ENCODE measurements at places on chromosomes 16 and 17.

DNA sequence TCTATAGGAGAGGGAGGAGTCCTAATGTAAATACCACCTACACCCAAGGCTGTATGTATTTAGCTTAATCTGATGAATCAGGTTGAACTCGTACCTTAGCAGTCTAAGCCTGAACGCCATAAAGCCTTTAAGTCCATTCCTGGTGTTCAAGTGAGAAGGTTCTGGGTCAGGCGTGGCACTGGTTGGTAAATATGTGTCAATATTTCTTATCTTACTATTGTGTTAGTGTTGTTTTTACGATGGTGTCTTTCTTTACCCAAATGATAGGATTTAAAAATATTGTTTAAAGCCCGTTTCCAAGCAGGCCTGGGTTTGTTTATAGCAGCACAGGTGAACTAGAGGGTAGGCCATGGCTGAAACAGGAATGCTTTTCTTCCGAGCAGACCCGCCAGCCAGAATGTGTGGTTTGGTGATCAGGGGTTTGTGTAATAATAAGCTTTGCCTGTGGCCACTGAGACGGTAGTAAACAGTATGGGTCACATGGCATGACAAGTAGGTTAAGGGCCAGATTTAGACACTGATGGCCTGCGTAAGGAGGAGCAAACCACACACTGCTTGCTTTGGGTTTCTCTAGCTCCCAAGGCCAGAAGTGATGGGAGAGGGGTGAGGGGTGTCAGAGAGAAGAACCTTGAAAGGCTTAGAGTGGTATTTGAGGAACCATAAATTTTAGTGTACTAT lies 3.3 kb downstream of the TMEM94 start:
- DNase-seq: no peak

GRCh38 chr17:31074772-31075555 lies 19.8 kb upstream of the NF1 start:
- DNase-seq: no peak

- DNase-seq: no peak
Measured at GRCh38 chr17:18339933-18340332, 23.4 kb downstream of the SHMT1 start.

DNA sequence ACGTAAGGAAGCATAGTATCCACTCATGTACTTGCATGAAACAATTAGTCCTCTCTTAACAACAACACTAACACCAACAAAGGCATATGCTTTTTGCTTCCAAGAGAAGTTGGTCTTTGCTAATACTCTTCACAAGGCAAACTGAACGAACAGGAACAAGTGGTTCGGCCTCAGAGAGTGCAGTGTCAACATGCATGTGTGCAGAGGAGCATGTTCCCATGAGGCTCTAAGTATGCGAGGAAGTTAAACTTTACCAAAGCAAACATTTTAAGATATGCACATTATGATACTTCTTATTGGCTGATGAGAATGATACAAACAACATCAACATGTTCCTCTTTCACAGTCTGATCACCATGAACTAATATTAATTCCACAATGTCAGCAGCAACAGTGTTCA lies 285.3 kb upstream of the IRX5 start:
- DNase-seq: no peak

DNA sequence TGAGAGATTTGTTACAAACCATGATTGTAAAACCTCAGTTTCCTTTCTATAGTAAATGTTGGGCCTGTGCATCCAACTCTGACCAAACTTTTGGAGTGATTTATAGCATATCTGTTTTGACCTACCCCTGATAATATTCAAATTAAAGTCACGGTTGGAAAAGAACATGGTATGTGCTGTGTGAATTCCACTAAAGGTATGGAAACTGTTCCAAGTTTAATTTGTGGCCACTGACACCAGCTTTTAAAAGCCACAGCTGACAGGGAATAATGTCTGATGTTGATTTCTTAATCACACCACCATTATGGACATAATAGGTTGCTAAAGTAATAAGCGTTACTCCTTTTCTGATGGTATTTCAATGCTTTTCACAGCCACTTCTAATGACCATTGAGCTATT lies 1215.9 kb downstream of the CDH8 start:
- DNase-seq: no peak

GRCh38 chr17:83145358-83145738 lies 65.9 kb downstream of the METRNL start:
- DNase-seq: no peak

- no peak for DNase-seq
Measured at GRCh38 chr17:16875662-16876061, 96.3 kb downstream of the TNFRSF13B start.

- no peak for DNase-seq
Measured at GRCh38 chr16:75506574-75506973, 11.3 kb upstream of the CHST6 start.

- DNase-seq: no peak
Measured at GRCh38 chr17:42334677-42335076, 46.4 kb downstream of the STAT5A start.

- no peak for DNase-seq
Measured at GRCh38 chr17:3944485-3945388, 19.5 kb downstream of the ATP2A3 start.

GRCh38 chr16:31071861-31072260 lies 2.2 kb downstream of the ZNF668 start:
- no peak for DNase-seq

GRCh38 chr16:48864055-48864454 lies 254.1 kb upstream of the N4BP1 start:
- DNase-seq: no peak

DNA sequence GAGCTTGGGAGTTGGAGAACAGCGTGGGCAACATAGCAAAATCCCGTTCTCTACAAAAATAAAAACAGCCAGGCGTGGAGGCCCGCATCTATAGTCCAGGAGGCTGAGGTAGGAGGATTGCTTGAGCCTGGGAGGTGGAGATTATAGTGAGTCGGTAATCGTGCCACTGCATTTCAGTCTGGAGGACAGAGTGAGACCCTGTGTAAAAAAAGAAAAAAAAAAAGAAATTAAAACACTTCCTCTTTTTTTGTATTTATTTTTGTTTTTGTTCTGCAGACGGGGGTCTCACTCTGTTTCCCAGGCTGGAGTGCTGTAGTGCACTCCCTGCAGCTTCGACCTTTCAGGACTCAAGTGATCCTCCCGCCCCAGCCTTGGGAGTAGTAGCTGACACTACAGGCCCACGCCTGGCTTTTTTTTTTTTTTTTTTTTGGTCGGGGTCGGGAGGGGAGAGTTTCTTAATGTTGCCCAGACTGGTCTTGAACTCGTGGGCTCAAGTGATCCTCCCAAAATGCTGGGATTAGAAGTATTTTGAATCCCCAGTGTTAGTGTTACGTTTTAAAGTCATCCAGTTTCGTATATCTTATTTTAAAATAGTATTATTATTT lies 1.5 kb downstream of the IST1 start:
- DNase-seq: no peak

DNA sequence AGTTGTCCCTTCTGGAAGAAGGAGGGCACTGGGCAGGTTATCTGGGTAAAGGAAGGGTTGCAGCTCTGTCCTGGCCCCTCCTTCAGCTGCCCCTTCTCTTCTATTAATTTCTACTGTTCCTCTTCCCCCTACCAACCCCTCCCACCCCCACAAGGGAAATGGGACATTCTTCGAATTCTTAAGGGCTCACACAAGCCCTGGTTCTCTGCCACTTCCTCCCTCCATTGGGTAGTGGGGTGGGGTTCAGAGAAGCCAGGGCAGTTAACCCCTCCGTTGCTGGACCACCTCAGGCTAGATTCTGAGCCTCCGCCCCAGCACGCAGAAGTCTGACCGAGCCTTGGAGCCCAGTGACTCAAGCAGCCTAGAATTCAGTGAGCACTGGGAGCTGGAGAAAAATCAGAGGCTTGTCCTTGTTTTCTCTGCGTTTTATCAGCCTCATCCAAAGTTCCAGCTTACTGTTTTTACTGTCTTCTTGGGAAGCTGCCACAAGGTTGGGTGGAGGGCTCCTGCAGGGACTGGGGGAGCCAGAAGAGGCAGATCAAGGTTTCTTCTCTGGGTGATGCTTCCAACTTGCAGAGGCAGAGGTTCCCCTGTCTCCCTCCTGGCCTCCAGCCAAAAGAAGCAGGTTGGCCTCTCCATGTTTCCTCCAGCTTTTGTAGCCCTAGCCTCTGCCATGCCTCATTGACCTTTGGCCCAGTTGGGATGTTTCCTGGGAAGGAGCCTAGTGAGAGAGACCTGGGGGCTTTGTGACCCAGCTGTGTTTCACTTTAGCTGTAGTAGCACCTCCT lies 10.2 kb downstream of the LASP1 start:
- DNase-seq: no peak

DNA sequence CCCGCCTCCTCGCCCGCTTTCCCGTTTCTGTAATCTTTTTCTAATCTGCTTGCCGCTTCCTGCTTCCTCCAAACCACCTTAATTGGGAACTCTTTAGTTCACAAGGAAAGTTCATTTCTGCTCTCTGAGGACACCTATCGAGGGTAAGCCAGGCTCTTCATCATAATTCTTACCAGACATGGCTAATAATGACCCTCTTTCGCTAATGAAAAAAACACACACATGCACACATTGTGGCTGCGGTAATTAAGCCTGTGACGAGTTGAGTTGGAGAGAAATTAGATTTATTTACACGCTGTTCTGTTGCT lies 100.6 kb downstream of the ZNF423 start:
- no peak for DNase-seq

DNA sequence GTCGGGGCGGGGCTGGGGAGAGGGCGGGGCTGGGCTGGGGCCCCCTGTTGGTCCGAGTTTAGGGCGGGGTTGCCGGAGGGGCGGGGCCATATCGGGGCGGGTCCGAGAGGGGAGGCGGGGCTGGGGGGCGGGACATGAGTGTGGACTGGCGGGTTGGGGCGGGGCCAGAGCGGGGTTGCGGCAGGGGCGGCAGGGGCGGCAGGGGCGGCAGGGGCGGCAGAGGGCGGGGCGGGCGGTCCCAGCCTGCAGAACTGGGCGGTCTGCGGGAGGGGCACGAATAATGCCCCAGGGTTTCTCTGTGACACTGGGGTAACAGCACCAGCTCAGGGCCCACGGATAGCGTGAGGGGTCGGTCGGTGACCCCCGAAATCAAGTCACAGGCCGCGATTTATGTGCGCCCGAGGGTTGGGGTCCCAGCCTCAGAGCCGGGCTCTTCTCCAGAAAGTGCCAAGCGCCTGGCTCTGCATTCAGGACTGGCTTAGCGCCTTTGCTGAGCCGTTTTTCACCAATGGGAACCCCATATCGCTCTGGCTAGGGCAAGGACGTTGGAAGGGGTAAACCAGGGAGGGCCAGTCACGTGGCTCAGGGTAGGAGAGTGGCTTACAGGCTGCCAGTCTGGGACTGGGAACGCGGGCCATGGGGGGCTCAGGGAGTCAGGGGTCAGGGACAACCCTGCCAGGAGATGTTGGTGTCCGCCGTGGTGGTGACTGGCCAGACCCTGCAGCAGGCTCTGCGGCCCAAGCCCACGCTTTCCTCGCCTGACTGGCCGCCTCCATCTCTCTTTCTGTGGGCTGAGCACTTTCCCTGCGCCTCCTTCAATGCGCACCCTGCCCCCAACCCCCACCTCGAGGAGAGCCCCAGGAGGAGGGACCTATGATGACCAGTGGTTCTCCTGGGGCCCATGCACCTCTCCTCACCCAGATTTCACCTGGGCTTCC lies 1.2 kb upstream of the METTL26 start:
- no peak for DNase-seq

- DNase-seq: no peak
Measured at GRCh38 chr16:56373003-56373402, 52.3 kb downstream of the AMFR start.

DNA sequence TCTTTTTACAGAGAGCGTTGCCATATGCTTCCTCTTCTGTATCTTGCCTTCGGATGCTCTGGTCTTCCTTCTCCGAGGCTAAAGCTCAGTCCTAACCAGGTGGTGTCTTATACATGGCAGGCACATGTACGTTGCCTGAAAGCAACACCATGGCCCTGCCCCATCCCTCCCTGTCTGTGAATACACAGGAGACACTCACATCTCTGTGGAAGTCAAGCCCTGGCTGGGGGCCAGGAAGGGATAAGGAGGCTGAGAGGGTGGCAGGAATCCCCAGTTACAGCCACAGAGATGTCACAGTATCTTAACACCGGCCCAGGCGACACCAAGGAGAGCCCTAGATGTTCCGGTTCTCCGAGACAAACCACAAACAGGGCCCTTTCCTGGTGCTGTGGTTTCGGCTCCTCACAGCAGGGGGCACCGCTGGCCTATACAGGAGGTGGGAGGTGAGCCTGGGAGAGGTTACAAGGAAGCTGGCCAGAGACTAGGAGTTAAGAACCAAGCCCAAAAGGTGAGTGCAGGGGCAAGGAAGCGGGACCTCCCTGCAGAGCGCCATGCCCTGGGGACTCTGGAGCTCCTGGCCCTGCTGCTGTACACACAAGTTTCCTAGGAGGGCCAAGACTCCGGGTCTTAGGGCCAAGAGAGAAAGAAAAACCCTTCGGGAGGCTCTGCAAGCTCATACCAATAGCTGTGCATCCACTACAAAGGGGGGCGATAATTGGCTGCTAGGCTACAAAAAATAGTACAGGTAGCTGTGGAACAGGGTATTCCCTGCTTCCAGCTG lies 41.7 kb downstream of the SRL start:
- no peak for DNase-seq

DNA sequence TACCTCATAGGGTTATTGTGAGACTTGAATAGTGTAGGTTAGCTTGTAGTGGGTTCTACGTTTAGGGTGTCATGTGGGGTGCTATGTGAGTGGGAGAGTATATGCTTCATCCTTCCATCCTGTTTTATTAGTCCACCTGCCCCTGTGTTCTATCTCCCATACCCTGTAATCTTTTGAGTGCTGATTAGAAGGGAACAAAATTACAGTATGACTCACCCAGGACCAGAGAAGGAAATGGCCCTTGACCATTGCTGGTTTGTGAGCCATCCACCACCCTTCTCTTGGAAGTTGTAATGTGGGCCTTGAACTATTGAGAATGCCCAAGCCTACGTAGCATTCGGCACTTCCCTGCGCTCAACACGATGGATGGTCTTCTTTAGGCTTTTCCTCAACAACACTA lies 17.1 kb downstream of the SAP30BP start:
- DNase-seq: no peak

GRCh38 chr16:20263138-20263855 lies 64.0 kb downstream of the GP2 start:
- DNase-seq: no peak

DNA sequence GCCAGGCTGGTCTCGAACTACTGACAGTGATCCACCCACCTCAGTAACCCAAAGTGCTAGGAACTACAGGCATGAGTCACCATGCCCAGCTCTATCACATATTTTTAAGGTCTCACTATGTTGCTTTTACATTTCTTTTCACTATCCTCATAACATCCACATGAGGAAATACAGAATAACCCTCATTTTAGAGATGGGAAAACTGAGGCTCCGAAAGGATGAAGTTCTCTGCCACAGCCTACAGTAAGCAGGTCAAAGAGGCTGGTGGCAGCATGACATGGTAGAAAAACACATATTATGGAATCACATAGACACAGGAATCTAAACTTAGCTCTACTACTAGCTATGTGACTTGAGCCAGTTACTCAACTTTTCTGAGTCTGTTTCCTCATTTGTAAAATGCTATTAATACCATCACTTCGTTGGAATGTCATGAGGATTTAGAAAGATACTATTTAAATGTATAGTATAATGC lies 32.2 kb downstream of the APPBP2 start:
- DNase-seq: no peak

- DNase-seq: no peak
Measured at GRCh38 chr17:81035521-81036196, 708 bp downstream of the BAIAP2 start.

- DNase-seq: no peak
Measured at GRCh38 chr16:9489835-9490467, 398.5 kb downstream of the HAPSTR1 start.

GRCh38 chr17:17511881-17512858 lies 16.0 kb upstream of the RASD1 start:
- DNase-seq: no peak

- DNase-seq: no peak
Measured at GRCh38 chr16:47046726-47047523, 73.5 kb upstream of the DNAJA2 start.

- no peak for DNase-seq
Measured at GRCh38 chr17:80753685-80754345, 209.2 kb downstream of the RPTOR start.
